Stimulated activated CD4-positive, alpha-beta T cell treated with anti-CD3 and anti-CD28 coated beads, TNF-alpha, amount 100 ng/mL, for 1 hour (primary cell): ENCODE measurements at places on chromosomes 7 and 10.
A peak's percentile ranks its signal among the peaks of the same experiment; 100 is the strongest.

DNA sequence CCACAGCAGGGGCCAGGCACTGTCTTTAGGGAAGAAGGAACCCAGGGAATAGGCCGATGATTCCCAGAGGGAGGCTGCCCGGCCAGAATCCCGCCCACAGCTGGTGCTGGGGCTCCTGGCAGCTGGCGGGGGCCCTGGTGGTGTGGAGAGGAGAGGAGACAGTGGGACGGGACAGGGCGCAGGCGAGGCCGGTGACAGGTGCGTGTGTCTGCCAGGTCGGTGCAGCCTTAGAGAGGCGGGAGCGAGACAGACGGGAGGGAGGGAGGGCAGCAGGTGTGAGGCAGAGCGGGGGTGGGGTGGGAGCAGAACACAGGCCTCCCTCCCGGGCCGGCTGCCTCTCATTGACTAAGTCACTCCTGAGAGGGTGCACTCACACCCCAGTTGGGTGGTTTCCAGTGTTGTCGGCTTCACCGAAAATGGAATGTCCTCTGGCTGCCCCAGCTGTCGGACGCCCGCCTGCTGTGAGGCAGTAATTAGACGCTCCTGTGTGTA is 55.2 kb downstream of the ELFN1 start:
- no peak for DNase-seq

DNA sequence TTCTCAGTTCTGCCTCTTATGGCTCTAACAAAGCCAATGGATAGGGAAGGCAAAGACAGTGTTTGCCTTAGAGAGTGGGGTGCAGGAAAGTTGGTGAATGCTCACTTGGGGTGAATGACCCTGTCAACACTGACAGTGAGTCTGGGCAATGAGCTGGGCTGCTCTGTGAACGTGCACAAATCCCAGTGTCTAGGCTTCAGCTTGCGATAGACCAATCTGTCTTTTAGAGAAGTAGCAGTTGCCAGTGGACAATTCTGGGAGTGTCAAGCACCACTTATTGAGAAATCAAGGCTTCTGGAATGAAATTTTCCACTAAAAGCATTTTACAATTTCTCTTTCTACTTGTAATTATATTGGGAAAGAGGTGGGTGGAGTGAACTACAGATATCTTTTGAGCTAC is 141.4 kb downstream of the HERPUD2 start:
- DNase-seq: no peak

GRCh38 chr10:68599771-68600040 is 39.6 kb downstream of the TET1 start:
- DNase-seq: no peak

GRCh38 chr10:47013507-47014154 is 102.4 kb downstream of the PTPN20 start:
- no peak for DNase-seq

GRCh38 chr10:109689785-109690184 is 233.5 kb downstream of the XPNPEP1 start:
- no peak for DNase-seq

DNA sequence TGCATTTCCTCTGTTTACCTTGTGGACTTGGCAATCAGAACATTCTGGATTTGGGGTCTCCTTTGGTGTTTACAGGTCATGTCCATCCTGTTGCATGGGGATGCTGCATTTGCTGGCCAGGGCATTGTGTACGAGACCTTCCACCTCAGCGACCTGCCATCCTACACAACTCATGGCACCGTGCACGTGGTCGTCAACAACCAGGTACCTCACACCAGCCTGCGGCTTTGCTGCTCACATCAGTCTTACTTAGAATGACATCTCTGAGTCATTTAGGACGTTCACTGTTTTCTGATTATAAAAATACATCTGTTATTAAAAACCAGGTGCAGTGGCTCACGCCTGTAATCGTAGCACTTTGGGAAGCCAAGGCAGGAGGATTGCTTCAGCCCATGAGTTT is 67.0 kb upstream of the ZMIZ2 start:
- DNase-seq: no peak

- no peak for DNase-seq
Measured at GRCh38 chr7:127380479-127380878, 12.0 kb downstream of the ZNF800 start.

DNA sequence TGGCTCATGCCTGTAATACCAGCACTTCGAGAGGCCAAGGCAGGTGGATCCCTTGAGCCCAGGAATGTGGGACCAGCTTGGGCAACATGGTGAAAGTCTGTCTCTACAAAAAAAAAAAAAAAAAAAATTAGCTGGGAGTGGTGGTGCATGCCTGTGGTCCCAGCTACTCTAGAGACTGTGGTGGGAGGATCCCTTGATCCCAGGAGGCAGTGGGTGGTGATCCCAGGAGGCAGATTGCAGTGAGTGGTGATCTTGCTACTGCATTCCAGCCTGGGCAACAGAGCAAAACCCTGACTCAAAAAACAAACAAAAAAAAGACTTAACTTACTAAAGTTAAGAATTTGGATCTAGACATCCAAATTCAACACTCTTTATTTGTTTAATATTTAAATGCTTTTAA is 10.2 kb upstream of the ADO start:
- DNase-seq: no peak

DNA sequence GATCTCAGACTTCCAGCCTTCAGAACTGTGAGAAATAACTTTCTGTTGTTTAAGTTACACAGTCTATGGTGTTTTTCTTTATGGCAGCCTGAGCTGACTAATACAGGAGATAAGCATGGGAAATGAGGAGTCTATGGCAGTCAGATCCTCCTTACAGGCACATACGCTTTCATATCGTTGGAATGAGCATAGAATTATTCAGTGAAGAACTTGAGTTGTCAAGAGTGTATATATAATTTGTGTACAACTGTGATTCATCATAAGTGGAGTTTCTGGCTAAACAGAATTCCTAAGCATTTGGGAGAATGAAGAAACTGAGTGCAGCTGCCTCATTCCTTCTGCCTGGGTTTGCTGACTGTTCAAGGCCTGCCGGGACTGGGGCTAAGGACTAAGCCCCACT is 516.7 kb downstream of the ADRA2A start:
- no peak for DNase-seq

DNA sequence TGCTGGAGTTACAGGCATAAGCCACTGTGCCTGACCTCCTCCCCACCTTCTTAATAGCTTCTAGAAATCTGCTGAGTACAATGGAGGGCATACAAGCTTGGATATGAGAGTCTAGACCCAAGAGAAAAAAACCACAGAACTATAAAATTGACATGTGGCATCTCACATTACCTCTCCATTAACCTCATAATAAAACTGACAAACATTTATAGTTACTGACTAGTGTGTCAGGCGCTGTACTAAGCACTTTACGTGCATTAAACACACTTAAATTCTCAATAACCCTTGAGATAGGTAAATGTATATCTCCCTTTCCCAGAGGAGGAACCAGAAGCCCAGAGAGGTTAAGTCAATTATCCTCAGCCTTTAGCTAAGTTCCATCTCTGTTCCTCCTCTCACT is 300.5 kb upstream of the MYO3A start:
- DNase-seq: no peak

DNA sequence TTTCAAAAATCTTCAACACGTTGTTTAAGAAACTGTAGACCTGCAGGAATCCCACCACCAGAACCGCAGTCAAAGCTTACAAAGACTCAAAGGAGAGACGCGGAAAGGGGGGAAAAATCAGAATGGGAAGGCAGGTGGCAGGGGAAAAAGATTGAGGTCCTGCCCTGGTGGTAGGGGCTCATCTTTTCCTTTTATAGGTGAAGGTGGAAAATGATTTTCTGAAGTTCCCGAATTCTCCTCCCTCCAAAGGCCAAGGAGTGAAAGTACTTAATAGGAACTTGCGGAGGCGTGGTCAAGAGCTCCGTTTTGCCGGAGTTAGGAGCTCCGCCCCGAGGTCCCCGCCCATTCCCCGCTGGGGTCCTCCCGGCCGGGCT is 724 bp downstream of the BBIP1 start:
- peak; percentile 63 for DNase-seq

GRCh38 chr10:131779661-131780394 is 121.0 kb upstream of the PPP2R2D start:
- no peak for DNase-seq

- DNase-seq: no peak
Measured at GRCh38 chr10:114305521-114305925, 66.5 kb downstream of the VWA2 start.

GRCh38 chr7:142414135-142414534 is 156.3 kb upstream of the PRSS58 start:
- no peak for DNase-seq

DNA sequence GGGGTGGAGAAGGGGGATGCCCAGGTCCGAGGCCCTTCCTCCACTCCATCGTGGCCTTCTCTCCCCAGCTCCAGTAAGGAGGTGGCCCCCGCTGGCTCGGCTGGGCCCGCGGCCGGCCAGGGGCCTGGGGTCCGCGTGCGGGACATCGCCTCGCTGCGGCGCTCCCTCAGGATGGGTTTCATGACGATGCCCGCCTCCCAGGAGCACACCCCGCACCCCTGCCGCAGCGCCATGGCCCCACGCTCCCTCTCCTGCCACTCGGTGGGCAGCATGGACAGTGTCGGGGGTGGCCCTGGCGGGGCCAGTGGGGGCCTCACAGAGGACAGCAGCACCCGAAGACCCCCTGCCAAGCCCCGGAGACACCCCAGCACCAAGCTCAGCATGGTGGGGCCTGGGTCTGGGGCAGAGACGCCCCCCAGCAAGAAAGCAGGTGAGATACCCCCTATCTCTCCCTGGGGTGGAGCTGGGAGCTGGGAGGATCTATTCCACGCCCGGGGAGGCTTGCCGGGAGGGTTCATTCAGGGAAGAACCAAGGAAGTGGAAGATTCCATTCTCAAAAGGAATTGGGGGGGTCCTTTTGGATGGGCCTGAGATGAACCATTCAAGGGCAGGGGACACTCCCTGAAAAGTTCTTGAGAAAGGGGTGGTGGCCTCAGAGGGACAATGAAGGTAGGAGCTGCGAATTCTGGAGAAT is 3.2 kb downstream of the NYAP1 start:
- no peak for DNase-seq

- DNase-seq: no peak
Measured at GRCh38 chr7:40621592-40621998, 486.8 kb downstream of the SUGCT start.

DNA sequence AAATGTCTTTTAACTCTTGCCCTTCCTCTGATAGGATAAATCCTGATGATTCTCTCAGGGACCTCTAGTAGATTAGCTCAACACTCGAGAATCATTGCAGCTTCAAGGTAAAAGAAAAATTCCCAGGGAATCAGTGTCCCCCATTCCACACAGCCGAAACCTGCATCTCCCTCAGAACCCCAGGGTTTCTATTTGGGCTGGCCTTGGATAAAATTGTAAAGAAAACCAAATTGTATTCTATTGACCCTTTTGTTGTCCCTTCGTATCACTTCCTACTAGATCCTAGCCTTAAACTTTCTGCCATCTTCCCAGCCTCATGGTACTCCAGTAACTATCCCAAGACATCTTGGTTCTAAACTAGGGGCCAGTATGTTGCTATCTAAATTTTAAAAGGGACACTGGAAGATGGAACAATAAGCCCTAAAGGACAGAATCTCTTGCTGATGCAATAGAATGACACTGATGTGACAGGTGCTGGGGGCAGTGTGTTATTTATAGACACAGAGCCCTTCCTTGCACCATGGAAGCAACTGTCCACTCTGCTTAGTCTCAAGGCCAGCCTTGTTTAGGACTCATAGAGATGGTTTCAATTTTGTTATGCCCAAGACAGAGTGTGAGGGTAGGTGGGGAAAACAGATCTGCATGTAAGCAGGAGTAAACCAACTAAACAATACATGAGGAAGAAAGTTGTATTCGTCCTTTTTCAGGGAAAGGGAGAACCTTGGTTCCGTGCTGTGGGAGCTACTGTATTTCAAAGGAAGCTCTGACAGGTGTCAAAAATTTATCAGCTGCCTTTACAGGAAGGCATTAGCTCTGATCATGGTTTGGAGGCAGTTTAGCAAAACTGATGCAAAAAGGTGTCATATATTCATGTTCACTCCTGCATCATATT is 7.6 kb downstream of the ASB15 start:
- no peak for DNase-seq

- no peak for DNase-seq
Measured at GRCh38 chr7:35380739-35381224, 126.9 kb upstream of the TBX20 start.

DNA sequence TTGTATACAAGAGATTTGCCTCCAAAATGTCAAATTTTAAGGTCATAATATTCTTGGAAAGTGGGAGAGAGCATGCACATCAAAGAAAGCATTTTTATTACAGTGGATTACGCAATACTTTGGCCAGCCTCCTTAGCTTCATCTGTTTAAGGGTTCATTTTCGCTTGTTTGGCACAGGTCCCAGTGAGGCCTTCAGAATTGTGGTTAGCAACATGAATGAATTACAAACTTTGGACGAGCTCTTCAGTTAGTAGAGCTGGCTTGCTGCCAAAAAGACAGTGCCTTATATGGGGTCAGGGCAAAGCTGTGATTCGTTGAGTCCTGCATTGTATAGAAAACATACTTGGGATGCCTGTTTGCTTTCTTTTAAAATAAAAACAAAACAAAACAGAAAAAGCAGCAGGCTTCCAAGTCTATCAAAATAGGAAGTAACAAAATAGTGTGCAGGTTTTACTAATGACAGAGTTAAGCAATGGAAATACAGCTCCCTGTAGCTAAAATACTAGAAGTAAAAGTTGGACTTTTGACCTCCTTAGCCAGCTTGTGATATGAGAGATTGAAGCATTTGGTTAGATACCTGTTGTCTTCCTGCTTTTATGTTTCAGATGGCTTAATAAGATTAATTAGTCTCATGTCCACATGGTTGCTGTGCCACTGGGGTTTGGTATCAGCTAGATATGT is 190.8 kb downstream of the MLLT10 start:
- DNase-seq: no peak

GRCh38 chr7:36263095-36263484 is 110.0 kb downstream of the EEPD1 start:
- DNase-seq: no peak

DNA sequence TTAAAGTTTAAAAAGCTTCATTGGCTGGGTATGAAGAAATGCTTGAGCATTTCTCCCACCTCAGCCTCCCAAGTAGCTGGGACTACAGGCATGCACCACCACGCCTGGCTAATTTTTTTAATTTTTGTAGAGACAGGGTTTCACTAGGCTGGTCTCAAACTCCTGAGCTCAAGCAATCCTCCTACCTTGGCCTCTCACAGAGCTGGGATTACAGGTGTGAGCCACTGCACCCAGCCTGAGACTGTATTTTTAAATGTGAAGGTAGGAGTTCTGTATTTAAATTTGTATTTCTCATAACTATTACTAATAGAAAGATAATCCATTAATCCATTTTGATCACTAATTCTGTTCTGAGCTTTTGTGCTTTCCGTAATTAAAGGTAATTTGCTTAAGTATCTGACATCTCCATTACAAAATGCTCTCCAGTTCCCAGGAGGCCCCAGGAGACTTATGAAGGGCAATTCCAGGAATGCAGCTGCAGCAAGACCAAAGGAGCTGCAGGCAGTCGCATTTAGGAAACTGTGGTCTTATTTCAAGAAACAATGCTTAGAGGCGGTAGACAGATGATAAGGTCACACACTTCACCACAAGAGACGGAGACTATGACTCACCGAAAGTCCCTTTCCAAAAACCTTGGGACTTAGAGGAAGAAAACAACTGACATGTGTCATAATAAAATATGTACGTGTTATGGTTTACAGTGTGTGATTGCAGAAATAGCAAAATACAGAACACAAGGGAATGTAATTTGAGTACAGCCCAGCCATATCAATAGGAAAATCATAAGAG is 23.3 kb downstream of the YAE1 start:
- peak; percentile 16 for DNase-seq
